ENCODE measurements at places on chromosomes 7 and 10.

- peak; percentile 24 for DNase-seq
Observed at GRCh38 chr7:17939606-17940301, 540 bp downstream of the SNX13 start.

DNA sequence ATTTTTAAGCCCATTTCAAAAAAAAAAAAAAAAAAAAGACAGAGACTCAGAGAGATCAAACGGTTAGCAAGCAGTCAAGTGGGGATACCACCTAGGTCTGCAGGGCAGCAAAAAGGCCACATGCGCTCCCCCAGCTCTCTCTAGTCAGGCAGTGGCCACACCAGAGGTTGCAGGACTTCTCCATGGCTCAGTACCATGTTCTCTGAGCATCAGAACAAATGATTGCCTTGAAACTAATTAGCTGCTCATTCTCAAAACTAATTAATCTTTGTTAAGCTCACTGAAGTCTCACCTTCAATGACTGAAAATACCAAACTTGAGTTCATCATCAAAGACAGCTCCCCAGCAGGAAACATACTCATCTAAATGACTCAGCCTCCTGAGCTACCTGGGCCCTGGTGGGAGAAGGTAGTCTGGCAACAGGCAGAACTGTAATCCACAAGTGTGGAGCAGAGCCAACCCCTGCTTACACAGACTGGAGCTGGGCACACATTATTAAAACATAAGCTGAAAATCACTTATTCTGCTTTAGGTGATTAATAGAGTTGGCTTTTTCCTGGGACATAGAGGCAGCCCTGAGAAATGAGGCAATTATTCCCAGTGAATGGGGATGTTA is 319.6 kb downstream of the GRID1 start:
- no peak for DNase-seq

GRCh38 chr10:30355601-30356000 is 6.5 kb upstream of the MTPAP start:
- no peak for DNase-seq

- no peak for DNase-seq
Observed at GRCh38 chr10:4725917-4726606, 99.9 kb upstream of the AKR1E2 start.

DNA sequence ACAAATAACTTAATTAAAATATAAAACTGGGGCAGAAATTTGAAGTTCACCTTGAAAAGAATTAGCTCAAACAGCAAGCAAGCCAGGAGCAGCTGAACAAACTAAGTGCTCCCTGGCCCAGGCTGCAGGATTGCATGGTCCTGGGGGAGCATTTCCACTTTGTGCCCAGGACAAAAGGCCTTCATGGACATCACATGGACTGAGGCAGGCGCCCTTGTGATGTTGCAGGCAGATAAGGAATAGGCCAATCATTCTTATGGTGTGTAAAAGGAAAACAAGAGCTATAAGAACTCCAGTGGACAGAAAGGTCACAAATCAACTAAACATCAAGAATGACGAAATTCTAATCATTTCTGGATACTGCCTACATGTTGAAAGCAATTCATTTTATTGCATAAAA is 17.5 kb upstream of the TECTB start:
- DNase-seq = no peak

- DNase-seq = no peak
Observed at GRCh38 chr10:75165684-75166622, 44.6 kb upstream of the VDAC2 start.

- no peak for DNase-seq
Observed at GRCh38 chr10:104252368-104252767, 2.3 kb upstream of the GSTO1 start.

DNA sequence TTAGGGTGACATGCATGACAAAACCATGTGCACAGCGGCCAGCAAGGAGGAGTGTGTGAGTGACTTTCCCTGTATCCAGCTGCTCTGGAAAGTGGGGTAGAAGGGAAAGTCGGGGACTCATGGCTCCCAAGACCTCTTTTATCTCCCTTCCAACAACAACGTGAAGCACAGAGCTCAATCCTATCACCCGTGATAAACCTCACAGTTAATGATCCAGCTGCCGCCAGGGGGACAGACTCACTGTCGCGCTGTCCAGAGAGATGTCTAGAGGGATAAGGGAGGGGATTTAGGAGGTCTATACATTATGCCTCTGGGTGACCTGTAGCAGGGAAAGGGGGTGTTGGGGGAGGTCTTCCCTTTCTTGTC is 84.0 kb upstream of the SMNDC1 start:
- DNase-seq = no peak

DNA sequence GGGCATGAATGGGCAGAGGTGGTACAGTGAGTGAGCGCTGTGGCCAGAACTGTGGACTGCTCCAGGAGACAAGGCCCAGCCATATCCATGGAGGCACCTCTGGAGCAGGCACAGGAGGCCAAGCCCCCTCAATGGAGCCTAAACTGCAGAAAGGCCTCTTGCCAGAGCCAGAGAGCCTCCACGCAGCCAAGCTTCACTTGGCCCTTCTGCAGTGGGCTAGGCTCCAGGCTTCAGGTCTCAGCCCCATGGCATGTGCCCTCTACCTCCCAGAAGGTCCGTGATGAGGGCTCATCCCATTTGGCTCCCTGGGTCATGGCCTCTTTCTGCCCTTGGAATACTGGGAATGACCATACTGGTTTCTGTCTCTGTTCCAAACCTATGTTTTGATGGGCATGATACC is 8.9 kb downstream of the PDE1C start:
- no peak for DNase-seq

DNA sequence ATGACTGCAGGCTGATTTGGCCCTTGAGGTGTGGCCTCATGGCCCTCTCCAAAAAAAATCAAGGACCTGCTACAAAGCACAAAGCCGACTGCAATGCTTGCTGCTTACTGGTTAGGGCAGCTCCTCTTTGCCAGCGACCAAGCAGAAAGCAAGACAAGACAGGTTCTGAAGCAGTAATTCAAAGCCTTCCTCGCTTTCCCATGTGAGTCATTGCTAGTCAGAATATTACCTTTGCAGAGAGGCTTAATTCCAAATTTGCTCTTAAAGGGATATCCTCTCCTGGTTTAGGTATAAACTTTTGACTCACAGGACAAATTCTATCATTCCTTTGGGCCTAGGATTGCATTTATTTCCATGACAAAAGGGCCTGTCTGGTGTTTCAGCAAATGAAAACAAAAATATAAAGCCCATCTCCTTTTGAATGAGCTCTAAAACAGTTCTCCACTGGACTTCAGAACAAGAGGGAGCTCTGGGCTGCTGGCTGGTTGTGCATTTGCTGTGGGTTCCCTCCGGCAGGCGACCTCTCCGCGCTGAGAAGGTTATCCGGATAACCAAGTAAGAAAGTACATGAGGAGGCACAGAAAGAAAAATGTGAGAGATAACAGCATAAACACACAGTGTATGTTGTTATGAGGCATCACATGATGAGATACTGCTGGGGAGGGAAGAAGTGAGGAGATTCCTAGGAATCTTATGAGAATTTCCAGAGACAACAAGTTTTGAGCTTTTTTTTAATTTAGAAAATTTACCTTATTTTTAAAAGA is 90.8 kb downstream of the EGFR start:
- DNase-seq = no peak

DNA sequence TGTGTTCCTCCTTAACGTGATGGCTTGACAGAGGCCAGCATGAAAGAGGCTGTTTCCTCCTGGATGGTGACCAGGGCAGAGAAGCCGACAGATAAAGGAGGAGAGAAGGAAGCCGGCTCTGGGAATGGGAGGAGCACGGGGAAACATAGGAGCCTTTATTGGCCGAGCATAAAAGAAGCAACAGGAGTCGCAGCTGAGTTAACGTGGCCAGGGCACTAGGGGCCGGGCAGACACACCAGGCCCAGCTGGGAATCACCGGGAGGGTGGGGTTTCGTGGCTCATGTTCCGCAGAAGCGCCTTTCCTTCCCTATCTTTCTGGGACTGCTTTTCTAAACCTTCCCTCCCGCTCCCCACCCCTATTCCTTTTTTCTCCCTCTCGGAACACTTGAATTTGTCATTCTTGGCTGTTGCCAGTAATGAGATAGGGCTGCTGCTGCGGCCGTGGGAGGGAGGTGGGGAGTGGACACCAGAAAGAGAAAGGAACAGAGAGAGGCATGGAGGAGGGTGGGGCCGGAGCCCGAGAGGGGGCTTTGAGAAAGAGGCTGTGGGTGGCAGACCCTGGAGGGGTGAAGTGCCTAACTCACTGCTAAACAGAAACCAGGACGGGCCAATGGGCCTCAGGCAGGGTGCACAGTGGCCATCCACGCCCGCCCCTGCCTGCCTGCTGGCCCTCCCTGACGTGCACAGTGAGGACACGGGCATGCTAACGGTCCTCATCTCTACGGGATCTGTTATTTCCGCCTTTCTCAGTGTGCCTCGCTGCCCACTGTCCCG is 65.2 kb downstream of the COL13A1 start:
- no peak for DNase-seq

GRCh38 chr7:14842523-14842922 is 60.0 kb downstream of the DGKB start:
- no peak for DNase-seq

DNA sequence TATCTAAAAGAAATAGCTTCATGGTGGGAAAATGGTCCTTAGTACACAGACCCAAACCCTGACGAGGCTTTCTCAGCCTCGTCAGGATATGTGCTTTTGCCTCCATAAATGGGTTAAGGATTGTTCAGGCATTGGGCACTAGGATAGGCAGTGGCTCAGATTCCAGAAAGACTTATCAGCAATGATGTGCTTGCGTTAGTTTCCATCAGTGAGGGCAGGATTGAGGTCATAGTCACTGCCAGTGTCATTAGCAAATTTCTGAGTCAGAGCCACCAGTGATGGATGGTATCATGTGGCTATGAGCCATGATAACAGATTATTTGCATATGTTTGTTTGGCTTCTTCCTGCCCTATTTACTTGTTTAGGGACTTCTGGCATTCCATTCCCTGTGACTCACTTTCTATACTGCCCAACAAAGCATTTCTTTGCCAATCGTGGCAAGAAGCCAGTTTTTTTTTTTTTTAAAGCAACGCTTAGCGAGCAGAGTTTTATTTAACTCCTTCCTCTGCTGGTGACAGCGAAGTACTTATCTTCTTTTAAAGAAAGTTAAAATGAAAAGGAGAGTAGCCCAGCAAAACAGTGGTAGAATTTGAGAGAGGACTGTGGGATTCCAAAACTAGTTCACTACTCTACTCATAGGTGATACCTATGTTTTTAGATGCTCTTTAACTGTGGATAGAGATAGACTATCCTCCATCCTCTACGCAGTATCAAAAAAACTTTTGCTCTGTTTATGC is 44.4 kb downstream of the MYPN start:
- DNase-seq = no peak

DNA sequence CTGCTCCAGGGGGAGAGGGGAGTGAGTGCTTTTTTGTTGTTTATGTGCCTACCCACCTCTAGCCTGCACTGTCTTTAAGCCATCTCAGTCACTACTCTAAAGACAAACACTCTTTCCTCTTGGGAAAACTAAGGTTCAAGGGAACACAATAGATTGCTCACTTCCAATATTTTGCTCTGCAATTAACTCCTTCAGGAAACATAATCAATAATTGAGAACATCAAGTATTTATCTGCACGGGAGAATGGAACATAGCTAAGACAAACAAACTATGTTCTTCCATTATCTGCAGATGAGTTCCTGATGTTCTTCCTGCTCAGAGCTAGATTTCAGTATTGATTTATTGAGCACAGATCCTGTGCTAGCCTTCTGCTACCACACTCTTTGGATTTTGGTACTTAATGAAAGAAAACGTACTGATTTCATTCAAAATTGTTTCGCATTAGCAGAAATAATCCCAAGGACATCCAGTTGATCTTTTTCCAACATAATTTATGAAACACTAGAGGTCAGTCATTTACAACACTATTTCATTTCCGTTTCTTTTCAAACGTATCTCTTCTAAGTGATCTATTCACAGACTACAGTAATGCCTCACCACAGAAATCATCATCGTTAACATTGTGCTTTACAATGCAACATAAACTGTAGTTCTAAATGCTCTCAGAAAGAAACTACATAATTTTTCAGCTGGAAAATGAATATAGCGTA is 8.3 kb downstream of the NEBL start:
- no peak for DNase-seq

DNA sequence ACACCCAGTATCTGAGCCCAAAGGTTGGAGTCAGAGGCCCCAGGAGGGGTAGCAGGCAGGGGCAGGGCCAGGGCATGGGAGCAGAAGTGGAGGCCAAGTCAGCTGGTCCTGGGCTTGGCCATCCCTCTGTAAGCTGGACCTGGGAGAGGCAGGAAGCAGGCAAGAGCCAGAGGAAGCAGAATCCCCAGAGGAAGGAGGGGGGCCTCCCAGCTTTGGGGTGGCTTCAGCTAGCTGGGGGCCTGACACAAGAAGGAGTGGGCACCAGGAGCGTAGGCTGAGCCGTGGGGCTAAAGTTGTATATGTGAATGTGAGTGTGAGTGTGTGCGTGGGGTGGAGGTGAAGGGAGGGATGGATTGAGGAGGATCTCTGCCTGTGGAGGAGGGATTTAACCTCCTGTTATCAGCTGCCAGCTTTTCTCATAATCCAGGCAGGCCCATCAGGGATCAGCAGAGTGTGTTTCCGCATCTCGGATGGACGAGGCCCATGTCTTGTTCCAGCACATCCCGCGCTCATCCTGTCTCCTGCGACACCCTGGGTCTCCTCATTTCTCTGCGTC is 54.0 kb downstream of the NEURL1 start:
- no peak for DNase-seq

DNA sequence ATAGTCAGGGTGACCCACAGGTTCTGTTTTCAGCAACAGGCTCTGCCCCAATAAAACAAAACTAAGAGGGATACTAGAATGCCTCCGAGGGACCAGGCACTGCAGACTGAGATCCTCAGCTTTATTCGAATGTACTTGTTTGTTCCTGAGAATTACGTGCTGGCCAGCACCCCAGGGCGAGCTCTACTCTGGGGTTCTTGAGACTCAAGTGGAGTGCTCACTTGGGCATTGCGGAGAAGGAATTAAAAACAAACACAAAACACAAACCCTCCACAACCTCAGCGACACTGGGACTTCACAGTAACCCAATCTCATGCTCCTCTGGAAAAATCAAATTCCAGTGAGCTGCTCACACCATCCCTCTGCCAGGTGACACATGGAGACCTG is 250.7 kb downstream of the TNS3 start:
- no peak for DNase-seq

DNA sequence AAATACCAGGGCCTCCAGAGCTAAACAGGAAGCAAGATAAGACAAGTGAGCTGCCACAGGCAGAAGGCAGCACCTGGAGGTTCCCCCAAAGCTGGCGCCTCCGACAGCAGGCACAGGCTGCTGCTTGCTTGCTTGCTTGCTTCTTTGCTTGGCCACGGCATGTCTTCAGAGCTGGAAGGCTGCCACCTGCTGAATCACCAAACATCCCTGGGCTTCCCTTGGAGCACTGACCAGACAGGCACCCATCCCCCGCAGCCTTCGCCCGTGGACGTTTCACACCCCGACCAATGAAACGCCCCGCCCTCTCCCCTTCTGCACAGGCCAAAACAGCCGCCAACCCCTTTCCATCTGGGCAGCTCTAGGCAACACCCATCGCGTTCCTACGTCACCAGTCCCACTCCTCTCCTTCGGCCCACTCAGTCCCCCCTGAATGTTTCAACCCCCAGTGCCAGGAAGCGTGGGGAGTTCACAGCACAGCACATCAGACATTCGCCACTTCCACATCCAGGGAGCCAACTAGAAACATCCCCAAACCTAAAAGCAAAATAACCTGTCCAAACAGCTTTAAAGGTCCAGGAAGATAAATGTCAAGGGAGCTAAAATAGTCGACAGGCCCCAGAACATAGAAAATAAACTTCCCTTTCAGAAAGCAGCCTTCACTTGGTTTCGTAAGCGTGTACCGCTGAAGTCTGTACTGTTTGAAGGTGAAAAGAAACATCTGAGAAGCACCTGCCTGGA is 1.6 kb downstream of the SGMS1 start:
- no peak for DNase-seq

- DNase-seq = no peak
Observed at GRCh38 chr7:78148166-78148894, 349.8 kb downstream of the PHTF2 start.

- DNase-seq = no peak
Observed at GRCh38 chr7:44279286-44279685, 46.1 kb downstream of the CAMK2B start.
